ENCODE measurements at places on chromosomes 11 and 22.

GRCh38 chr11:132620423-132620822, 911.9 kb downstream of the OPCML start:
- no peaks in the 10 kb centered on the region for H3K4me1 ChIP-seq
- no peaks in the 10 kb centered on the region for H3K36me3 ChIP-seq
- DNase-seq = no peak
- no peak overlapping the region for H3K27ac ChIP-seq
- H3K4me3 ChIP-seq = no peak overlapping the region

- no peaks in the 10 kb centered on the region for H3K36me3 ChIP-seq
- no peaks in the 10 kb centered on the region for H3K27me3 ChIP-seq
- no peak overlapping the region for H3K27ac ChIP-seq
- DNase-seq = no peak
Measured at GRCh38 chr11:45880772-45881570, 4.5 kb upstream of the MAPK8IP1 start.

- H3K36me3 ChIP-seq = no peaks in the 10 kb centered on the region
- no peak overlapping the region for H3K4me3 ChIP-seq
- no peaks in the 10 kb centered on the region for H3K27me3 ChIP-seq
- peaks cover 18% of the 10 kb centered on the region for H3K4me1 ChIP-seq
- no peak for DNase-seq
Measured at GRCh38 chr22:36423461-36424404, 36.0 kb upstream of the MYH9 start.

GRCh38 chr22:42752230-42752746, 31.6 kb upstream of the A4GALT start:
- no peak overlapping the region for H3K4me3 ChIP-seq
- no peak overlapping the region for H3K27ac ChIP-seq
- DNase-seq = no peak
- H3K4me1 ChIP-seq = no peaks in the 10 kb centered on the region
- H3K36me3 ChIP-seq = no peaks in the 10 kb centered on the region

GRCh38 chr11:100810666-100811065, 123.6 kb downstream of the ARHGAP42 start:
- H3K36me3 ChIP-seq = no peaks in the 10 kb centered on the region
- H3K27me3 ChIP-seq = no peaks in the 10 kb centered on the region
- no peak for DNase-seq
- H3K27ac ChIP-seq = no peak overlapping the region
- no peak overlapping the region for H3K4me3 ChIP-seq
- no peaks in the 10 kb centered on the region for H3K4me1 ChIP-seq

DNA sequence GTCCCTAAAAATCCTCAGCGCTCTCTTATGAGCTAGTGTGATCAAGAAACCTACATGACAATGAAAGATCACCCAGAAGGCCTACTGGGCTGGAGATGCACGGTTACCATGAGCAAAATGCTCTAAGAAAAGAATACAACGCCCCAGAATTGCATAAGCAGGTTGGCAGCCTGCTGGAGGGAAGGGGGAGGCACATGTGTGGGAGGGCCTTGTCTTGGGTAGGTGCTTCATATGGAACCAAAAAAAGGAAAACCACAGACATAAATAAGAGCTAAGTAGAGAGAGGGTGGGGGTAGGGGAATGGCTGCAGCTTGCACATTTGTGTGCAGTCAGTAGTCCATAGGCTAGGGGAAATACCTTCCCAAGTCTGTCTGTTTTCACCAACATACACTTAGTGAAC, 2.8 kb downstream of the SIAE start:
- no peaks in the 10 kb centered on the region for H3K4me1 ChIP-seq
- no peak overlapping the region for H3K4me3 ChIP-seq
- no peaks in the 10 kb centered on the region for H3K27me3 ChIP-seq
- no peak for DNase-seq

DNA sequence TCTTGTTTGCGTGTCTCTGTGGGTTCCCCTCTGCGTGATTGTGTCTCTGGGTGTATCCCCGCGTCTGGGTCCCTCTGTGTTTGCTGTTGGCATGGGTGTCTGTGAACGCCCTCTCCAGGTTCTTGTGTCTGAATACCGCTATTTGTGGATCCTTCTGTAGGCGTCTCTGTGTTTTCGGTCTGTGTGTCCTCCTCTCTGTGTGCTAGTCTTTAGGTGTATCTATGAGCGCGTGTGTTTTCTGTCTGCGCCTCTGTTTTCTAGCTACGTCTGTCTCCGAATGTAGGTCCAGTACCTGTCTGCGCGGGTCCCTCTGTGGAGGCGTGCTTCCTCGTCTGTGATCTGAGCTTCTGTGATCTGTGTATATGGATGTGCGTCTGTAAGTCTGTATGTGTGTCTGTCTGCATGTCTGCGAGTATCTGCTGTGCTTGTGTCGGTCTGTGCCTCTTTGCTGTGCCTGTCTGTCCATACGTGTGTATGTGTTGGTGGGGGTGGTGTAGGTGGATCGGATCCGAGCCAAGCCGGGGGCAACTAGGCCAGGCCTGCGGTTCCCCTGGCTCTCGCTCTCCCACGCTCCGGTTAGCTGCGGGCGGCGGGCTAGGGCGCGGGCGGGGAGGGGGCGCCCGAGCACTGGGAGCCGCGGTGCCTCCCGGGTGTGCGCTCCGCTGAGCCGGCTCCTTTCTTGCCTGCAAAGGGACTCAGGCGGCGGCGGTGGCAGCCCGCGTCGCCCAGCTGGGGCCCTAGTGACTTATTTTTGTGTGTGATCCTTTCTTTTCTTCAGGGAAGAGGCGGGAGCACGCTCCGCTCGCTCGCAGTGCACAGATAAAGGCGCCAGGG, 105.3 kb upstream of the E2F8 start:
- H3K27me3 ChIP-seq = peaks cover 43% of the 10 kb centered on the region
- no peak for DNase-seq
- H3K27ac ChIP-seq = no peak overlapping the region
- H3K36me3 ChIP-seq = no peaks in the 10 kb centered on the region

DNA sequence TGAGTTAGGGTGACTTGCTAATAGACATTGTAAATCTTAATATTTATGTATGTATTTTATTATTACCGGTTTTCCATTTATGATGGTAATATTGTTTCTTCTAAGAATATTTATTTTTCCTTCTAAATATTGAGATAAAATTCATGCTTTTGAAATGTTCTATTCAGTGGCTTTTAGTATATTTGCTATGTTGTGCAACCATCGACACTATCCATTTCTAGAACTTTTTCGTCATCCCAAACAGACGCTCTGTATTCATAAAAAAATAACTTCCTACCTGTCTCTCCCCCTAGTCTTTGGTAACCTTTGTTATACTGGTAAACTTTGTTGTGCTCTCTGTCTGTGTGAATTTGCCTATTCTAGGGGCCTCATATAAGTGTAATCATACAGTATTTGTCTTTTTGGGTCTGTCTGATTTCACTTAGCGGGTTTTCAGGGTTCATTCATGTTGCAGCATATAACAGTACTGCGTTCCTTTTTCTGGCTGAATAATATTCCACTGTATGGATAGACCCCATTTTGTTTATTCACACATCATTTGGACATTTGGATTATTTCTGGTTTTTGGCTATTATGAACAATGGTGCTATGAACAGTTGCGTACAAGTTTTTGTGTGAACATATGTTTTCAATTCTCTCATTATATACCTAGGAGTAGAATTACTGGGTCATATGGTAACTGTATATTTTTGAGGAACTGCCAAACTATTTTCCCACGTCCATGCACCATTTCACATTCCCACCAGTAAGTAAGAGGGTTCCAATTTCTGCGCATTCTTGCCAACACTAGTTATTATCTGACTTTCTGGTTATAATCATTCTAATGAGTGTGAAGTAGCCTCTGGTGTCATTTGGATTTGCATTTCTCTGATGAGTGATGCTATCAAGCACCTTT, 15.9 kb downstream of the NEAT1 start:
- H3K4me1 ChIP-seq = peaks cover 6% of the 10 kb centered on the region
- no peaks in the 10 kb centered on the region for H3K27me3 ChIP-seq
- peaks cover 6% of the 10 kb centered on the region for H3K36me3 ChIP-seq
- no peak overlapping the region for H3K4me3 ChIP-seq
- no peak for DNase-seq
- H3K27ac ChIP-seq = no peak overlapping the region

GRCh38 chr22:29816128-29816527, 21.9 kb downstream of the ASCC2 start:
- peaks cover 2% of the 10 kb centered on the region for H3K4me1 ChIP-seq
- H3K27ac ChIP-seq = no peak overlapping the region
- no peaks in the 10 kb centered on the region for H3K27me3 ChIP-seq
- DNase-seq = no peak
- H3K4me3 ChIP-seq = no peak overlapping the region

- no peak for DNase-seq
- H3K36me3 ChIP-seq = no peaks in the 10 kb centered on the region
Measured at GRCh38 chr11:83102834-83103233, 31.1 kb upstream of the RAB30 start.

- H3K27ac ChIP-seq = no peak overlapping the region
- no peak overlapping the region for H3K4me3 ChIP-seq
- no peaks in the 10 kb centered on the region for H3K27me3 ChIP-seq
Measured at GRCh38 chr22:37797874-37798500, 9.7 kb upstream of the GCAT start.

- H3K27me3 ChIP-seq = no peaks in the 10 kb centered on the region
- H3K36me3 ChIP-seq = no peaks in the 10 kb centered on the region
- H3K27ac ChIP-seq = no peak overlapping the region
- H3K4me1 ChIP-seq = no peaks in the 10 kb centered on the region
- DNase-seq = no peak
Measured at GRCh38 chr11:96758957-96759356, 369.1 kb downstream of the JRKL start.

- H3K4me3 ChIP-seq = no peak overlapping the region
- no peaks in the 10 kb centered on the region for H3K36me3 ChIP-seq
- H3K27me3 ChIP-seq = no peaks in the 10 kb centered on the region
- DNase-seq = no peak
- no peak overlapping the region for H3K27ac ChIP-seq
Measured at GRCh38 chr22:44159811-44160210, 20.9 kb upstream of the PARVG start.

DNA sequence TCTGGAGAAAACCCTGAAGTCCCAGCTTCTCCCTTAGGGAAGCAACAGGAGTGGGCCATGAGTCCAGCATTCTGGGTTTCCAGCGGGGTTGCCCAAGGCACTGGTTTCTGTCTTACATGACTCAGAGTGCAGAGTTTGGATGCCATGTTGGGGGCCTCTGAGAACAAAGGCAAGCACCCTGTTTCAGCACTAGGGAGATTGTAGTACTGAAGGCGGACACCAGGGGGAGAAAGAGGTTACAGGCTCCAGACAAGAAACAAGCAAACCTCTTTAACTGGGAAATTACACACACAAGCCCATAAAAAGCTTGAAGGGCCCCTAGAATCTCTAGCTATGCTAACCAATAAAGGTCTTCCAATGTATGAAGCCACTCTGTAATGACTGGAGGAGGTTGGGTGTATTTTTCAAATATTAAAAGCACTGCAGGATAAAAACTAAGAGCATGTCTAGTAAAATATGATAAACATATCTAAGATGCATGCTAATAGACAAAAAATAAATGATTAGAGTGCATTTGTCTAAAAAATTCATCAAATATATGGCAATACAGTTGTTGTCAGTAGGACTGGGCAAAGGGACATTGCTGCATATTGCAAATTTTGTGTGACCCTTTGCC, 7.1 kb downstream of the MS4A6E start:
- no peaks in the 10 kb centered on the region for H3K4me1 ChIP-seq
- H3K27ac ChIP-seq = no peak overlapping the region
- H3K27me3 ChIP-seq = no peaks in the 10 kb centered on the region

DNA sequence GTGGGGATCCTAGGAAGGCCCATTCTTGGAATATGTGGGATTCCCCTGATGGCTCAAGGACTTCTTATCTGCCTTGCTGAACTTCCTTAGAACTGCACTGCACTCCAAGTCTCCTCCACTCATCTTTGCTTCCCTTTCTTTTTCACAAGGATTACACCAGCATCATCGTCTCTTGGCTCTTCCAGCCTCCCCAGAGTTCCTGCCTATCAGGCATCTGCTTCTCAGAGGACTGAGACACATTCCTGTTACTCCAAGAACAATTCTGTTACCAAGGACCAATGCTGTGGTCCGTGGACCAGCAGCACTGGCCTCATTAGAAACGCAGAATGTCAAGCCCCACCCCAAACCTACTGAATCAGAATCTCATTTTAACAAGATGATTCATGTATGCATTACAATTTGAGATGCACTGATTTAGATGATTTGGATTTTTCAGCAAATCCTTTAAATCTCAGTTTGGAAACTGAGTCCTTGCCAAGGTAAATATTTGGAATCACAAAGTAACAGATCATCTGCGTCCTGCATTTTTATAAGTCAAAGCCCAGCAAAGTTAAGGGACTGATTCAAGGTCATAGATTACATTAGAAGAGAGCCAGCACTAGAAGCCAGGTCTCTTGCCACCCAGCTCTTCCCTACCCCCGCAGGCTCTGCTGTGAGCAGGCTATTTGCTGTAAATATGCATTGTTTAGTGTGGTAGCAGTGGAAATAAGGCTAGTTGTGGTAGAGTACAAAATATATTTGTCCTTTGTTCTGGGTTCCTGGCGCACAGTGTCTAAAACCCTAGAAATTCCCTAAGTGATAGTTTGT, 110.9 kb downstream of the SWAP70 start:
- H3K27me3 ChIP-seq = no peaks in the 10 kb centered on the region
- peaks cover 5% of the 10 kb centered on the region for H3K4me1 ChIP-seq
- peak overlapping the region; percentile 18 for H3K27ac ChIP-seq
- no peaks in the 10 kb centered on the region for H3K36me3 ChIP-seq
- no peak overlapping the region for H3K4me3 ChIP-seq

Measured in colonic mucosa (tissue), 4 donors.